ENCODE measurements at places on chromosomes 3 and 15.

GRCh38 chr15:81239190-81239589, 42.5 kb downstream of the IL16 start:
- DNase-seq, result no peak

- DNase-seq, result no peak
These were observed 320.8 kb upstream of the CTNNB1 start for GRCh38 chr3:40878464-40878905.

- DNase-seq, result no peak
These were observed 9.0 kb upstream of the ILDR1 start for GRCh38 chr3:122031123-122031468.

DNA sequence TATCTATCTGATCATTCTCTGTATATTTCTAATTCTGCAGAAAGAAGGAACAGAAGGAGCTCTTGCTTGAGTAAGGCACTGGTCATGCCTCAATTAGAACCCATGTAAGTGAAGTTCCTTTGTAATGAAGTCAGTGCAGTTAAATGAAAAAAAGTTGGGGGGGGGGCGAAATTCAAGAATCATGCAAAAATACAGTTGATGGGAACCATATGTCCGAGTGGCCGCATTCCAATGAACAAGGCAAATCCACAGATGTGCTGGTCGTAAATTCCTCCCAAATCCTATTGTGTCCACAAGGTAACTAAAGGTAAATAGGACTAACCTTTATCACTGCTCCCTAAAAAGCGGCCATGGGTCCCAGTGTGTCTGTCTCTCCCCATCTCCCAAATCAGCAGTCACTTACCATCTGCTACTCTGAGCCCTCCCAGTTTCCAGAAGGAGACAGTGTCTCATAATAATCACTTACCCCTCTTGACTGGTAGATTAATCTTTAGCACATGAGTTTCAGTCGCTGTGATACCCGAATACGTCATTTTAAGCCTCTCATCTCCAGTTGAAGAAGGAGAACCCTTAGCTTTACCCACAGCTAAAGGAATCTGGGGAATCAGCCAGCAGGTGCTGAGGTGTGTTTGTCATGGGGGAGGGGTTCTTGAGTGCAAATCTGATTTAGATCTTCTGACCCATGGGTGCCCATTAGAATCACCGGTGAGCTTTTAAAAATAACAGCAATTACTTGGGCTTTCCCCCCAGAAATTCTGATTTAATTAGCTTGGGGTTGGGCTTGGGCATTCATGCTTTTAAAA, 56.3 kb upstream of the EPHB3 start:
- no peak for DNase-seq

- DNase-seq, result no peak
These were observed 155.0 kb downstream of the RSRC1 start for GRCh38 chr3:158264894-158265293.

DNA sequence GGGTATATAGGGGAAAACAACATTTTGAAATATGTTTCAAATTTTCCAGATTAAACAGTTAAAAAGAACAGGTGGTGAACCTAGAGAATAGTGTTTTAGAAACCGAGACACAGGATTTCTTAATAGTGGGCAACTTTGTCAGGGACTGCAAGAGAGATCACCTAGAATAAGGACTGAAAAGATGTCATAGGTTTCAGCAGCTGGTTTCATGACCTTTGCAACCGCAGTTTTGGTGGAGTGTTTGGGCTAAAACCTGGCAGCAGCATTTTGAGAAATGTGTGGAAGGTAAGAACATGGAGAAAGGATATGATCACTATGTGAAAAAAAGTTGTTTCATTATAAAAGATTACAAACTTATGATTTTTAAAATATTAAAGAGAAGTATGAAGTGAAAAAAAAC, 34.9 kb downstream of the PRKCI start:
- no peak for DNase-seq

DNA sequence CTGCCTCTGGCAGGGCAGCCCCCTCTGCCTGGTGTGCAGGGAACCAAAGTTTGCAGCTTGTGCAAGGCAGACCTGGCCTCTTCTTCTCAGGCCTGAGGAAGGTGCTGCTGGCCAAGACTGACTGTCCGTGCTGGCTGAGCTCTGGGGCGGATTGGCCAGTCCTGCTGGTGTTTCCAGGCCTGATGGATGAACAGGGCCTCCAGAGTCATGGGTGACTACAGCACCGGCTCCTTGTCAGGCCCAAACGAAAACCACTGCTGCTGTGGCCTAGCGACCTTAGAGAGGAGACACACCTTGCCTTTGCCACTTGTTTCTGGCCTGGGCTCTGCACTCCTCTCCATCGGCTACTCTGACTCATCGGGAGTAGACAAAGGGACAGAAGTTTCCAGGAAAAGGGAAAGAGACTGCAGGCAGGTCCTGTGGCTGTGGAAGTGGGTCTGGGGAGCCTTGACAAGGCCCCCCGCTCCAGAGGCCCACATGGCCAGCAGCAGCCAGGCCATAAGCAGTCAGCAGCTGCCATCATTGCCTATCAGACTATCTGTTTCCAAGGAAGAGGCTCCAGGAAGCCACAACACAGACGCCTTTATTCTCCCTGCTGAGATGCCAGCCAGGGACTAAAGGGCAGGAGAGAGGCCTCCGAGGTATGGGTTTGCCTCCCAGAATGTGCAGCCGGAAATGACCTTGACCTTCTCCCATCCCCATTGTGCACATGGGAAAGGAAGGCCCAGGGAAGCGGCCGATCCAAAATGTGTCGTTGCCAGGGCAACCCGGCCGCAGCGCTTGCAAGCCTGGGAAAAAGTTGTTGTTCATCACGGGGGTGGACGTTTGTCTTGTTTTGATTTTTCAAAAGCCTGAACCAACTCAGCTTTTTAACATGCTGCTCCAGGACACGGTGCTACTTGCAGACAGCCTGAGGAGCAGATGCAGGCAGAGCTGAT, 160.5 kb downstream of the CHSY1 start:
- DNase-seq, result no peak

DNA sequence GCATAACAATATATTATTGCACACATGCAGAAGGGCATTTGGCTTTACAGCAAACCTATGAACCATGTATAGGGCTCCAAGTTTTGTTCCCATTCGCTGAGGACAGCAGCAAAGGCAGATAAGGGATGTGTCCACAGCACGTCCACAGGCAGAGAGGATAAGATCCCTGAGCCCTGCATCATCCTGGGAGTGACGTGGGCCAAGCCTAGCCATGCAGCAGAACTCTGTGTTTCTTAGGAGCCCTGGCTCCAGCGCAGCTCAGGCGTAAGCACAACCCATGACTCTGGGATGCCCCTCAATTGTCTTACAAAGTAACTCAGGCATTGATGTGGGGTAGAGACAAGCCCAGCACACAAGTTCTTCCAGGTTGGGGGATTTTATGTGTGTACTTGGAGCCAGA, 194.3 kb upstream of the CTDSPL start:
- no peak for DNase-seq

DNA sequence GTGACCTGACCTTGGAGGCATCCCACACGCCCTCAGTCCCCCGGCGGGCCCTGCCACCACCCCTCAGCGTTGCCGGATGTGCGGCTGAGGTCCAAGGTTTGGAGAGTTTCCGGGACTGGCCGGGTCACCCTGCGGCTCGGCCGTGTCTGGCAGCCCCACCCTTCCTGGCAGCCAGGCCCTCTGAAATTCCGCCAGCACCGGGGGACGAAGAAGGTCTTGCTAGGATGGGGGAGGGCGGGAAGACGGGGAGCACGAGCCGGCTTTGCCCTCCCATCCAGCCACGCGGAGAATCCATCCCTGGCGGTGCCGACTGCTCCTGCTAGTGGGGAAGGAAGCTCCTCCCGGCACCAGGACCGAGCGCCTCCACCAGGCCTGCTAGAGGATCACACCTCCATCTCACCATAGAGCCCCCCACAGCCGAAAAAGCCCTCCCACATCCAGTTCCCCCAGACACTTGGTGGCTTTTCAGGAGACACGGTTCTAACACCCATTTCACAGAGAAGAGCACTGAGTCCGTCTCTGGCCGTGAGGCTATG, 81.5 kb downstream of the CPN2 start:
- DNase-seq, result no peak

GRCh38 chr3:171711461-171712170, 98.7 kb downstream of the PLD1 start:
- DNase-seq, result no peak

GRCh38 chr3:38003817-38004414, 13.3 kb downstream of the VILL start:
- DNase-seq, result no peak

GRCh38 chr3:149532489-149533180, 58.1 kb downstream of the TM4SF4 start:
- no peak for DNase-seq

- no peak for DNase-seq
These were observed 1.4 kb upstream of the ZNF710 start for GRCh38 chr15:89999676-90000185.

DNA sequence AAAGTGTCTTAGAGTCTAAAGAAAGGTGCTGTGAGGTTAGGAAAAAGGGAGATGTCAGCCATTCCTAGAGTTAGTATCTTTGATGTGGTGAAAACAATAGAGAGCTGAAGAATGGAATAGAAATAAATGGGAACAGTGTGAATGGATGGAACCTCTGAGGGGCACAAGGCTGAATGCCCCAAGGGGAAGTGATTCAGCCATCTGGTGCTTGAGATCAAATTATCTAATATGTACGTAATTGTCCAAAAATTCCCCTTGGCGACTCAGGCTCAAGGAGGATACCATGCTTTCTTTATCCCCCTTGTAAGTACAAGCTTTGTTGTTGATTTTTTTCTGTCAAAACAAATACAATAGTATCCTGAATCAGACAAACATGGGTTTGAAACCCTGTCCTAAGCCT, 361.6 kb downstream of the LSAMP start:
- DNase-seq, result no peak

GRCh38 chr3:2597615-2598014, 498.9 kb downstream of the CNTN4 start:
- no peak for DNase-seq

DNA sequence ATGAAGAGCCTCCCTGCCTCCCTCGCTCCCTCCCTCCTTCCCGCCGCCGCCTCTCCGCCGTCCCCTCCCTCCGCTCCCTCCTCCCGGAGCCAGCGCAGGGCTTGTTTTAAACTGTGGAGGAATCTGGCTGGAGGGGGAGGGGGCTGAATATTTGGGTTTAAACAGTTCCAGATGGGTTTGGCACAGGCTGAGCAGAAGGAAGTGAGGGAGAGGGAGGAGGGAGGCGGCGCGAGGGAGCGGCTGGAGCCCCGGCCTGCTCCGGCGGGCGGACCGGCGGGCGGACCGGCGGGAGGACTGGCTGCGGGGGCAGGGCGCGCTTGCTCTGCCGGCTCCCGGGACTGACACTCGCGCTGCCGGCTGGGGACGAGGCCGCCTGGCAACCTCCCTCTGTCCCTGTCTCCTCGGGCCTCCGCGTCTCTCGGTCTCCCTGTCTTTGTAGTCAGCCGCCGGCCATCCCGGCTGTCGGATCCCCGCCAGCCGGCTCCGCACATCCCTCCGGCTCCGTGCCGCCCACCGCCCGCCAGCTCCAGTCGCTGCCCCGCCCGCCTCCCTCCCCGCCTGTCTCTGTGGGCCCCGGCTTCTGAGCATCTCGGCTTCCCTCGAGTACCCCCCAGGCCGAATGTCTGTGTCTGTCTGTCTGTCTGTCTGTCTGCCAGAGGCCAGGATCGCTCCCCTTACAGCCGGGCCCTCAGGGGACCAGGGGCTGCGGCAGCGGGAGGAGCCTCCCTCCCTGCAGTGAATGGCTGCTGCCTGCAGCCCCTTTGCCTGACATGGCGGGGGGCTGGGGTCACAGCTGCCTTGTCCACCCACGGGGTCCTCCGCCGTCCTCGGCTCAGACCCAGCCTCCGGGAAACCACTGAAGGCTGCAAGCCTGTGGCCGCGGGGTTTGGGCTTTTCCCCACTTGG, 7.6 kb downstream of the EPHB3 start:
- DNase-seq, result peak; percentile 67

DNA sequence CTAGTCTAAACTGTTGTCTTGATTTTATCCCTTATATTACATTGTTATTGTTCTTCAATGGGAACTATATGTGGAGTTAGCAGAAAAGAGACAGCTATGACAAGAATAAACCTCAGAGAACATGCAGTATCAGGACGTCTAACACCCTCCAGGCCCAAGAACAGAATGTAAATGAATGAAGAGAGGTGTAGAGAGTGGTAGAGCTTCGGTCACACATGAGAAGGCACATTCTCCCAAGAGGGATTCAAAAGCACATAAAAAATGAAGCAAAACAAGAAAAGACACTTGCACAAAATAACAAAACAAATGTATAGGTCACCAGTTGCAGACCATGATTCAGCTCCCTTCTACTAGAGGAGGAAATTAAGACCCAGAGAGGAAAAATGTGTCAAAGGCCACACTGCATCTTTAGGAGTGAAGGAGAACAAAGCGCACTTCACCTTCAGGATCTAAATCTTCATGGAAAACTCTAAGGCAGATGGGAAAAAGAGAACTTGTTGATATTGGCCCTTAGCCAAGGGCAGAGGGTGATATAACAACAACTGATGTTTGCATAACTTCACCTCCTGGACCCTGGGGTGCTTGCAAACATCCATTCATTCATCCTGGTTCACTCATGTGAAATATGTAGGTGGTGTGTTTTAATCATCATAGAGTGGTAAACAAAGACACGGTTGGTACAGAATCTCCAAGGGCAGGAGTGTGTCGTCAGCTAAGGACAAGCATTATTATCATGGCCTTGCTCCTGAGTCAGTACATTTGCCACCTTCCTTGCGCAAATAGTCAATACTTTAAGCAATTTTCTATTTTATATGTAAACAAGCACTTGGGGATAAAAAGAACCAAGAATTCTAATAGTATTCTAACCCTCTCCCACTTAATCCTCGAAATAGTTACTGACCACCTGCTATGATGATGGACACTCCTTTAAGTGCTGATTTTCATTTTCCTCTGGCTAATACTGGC, 8.8 kb downstream of the NEK10 start:
- DNase-seq, result peak; percentile 22

DNA sequence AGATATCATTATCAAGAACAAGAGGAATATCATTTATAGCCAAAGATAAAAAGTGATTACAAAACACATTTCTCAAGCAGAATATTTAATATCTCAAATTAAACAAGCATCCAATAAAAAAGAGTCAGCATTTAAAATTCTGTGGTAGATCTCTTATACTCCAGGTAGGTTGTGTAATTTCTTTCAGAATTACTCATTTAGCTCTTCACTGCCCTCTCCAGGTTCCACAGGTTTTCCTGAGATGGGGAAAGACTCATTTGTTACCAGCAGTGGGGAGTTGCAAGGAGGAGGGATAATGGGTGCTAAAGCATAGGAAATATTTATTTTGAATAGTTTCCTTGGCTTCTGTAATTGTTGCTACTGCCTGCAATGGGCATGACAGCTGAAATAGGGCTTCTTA, 83.1 kb upstream of the RASGRP1 start:
- no peak for DNase-seq

DNA sequence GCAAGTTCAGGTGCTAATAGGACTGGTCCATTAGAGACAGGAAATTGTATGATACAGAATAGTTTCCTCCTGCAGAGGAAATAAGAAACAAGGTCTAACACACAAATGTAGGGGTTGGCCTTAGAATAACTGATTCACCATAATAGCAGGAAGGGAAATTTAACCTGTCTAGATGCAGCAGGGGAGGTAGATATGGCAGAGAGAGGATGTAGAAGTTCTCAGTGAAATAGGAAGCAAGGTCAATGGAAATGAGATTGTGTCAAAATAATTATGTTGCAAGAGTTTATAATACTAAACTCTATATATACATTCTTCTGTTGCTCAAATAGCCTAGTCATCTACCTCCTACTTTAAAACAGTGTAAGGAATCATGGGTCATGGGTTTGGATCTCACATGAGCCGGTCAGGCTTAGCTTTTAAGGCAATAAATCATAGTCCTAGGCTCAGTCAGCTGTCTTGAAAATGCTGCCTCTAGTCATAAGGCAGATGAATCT, 17.0 kb downstream of the BCL2A1 start:
- DNase-seq, result no peak

- DNase-seq, result no peak
These were observed 2.2 kb upstream of the CPEB1 start for GRCh38 chr15:82649226-82649999.

- no peak for DNase-seq
These were observed 230.4 kb downstream of the SNRPN start for GRCh38 chr15:25185156-25185710.
